Activated CD4-positive, alpha-beta T cell treated with anti-CD3 and anti-CD28 coated beads for 24 hours (primary cell): ENCODE measurements at places on chromosomes 2 and 18.

GRCh38 chr2:31476511-31477180, 62.1 kb upstream of the XDH start:
- DNase-seq, result no peak

GRCh38 chr2:66461001-66461663, 26.2 kb downstream of the MEIS1 start:
- DNase-seq, result no peak

GRCh38 chr2:16537347-16537746, 128.3 kb downstream of the CYRIA start:
- DNase-seq, result no peak

- DNase-seq, result no peak
Observed at GRCh38 chr2:52539026-52539970, 1228.3 kb upstream of the CHAC2 start.

GRCh38 chr18:49841236-49842217, 28.2 kb upstream of the ACAA2 start:
- DNase-seq, result no peak

DNA sequence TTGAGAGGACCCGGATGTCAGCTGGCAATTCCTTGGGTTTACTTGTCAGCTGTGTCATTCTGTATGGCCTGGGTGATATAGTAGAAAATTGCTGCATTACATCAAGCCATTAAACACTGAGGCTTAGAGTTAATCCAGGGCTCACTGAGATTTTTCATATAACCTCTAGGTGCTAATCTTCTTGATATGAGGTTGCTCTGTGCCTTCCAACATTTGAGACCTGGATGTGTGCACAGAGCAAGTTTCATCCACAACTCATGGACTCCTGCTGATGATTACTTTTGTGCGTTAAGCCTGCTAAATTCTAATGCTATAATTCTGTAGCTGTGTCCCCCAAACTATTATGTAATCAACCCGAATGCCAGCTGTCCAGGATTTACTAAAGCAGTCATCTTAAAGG, 178.4 kb upstream of the CDH20 start:
- DNase-seq, result no peak
